ENCODE measurements at places on chromosomes 16 and 17.

GRCh38 chr17:57758654-57759053, 13.6 kb upstream of the CCDC182 start:
- DNase-seq: no peak

- peak; percentile 10 for DNase-seq
These were observed 45.7 kb downstream of the TMEM186 start for GRCh38 chr16:8751481-8752311.

DNA sequence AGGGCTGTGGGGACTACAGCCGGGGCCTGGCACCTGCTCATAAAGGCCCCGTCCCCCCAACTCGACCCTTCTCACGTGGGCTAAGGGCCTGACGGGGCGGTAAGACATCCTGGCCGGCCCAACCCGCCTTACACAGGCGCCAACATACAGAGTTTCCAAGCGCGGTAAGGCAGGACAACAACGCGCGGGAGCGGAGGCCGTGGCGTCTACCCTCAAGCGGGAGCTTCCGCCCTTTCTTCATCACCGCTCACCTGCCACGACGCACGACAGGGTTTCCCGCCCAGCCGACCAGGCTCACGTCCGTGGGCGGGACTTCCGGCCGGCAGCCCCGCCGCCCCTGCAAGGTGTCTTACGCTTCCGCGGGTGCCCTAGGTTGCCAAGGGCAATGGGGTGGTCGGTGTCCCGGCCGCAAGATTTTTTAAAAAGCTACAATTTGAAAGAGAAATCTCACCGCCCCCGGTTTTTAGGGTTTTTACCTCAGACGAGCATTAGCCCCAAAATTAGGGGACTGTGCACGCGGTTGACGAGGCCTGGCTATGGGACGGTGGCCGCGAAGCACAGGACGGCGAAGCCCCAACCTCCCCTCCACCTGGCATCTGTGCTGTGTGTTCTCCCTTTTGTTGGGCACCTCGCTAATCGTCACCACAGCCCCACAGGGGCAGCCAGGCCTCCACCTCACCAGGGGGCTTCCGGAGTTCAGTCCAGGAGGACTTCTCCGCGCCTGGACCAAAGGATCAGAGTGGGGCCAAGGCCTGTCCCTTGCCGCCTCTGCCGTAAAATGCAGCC, at the start of gene TERB1:
Gene TERB1 (minus strand): TSS at position 265 of the 786 bp plus-strand sequence. CDS start 4,786 bp downstream, outside the sequence.
- DNase-seq: no peak

- no peak for DNase-seq
These were observed 14.0 kb upstream of the ALDOA start for GRCh38 chr16:30051518-30051917.

DNA sequence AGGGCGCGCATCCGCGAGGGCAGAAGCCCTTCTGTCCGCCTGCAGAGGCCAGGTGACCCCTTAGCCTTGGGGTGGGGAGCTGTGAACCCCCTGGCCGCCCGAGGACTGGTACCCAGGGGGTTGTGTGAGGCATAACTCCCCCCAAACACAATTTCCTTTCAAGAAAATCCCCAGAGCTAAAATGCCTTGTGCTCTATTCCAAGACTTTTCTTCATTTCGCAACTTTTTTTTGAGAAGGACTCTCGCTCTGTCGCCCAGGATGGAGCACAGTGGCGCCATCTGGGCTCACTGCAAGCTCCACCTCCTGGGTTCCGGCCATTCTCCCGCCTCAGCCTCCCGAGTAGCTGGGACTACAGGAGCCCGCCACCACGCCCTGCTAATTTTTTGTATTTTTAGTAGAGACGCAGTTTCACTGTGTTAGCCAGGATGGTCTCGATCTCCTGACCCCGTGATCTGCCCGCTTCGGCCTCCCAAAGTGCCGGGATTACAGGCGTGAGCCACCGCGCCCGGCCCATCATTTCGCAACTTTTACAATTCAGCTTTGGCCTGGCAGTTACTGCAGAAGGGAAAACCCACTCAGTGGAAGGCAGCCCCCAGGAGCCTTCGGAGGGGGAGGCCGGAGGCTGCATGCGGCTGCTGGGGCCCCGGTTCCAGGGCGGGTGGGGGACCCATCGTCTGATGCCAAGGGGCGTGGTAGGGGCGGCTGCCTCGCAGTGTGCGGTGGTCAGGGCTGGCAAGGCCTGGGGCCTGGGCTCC, 963 bp upstream of the APRT start:
- peak; percentile 53 for DNase-seq

GRCh38 chr17:68565661-68566441, 35.3 kb downstream of the FAM20A start:
- DNase-seq: no peak

- peak; percentile 40 for DNase-seq
These were observed 604 bp downstream of the HS3ST3B1 start for GRCh38 chr17:14301279-14302090.

DNA sequence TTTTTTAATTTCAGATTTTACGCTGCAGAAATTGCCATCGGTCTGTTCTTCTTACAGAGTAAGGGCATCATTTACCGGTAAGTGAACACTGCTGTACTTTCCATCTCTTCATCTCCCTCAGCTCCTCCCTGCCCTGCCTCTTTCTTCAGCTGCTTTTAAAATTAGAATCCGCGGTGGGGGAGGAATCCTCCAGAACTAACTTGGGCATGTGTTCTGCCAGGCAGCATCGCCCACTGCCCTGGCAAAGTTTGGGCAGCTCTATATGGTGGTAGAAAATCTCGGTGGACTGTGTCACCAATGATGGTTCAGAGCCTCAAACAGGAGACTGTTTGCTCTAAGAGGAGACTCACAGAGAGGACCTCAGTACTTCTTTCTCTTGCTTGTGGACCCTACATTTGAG, 81.6 kb upstream of the CACNG3 start:
- no peak for DNase-seq

DNA sequence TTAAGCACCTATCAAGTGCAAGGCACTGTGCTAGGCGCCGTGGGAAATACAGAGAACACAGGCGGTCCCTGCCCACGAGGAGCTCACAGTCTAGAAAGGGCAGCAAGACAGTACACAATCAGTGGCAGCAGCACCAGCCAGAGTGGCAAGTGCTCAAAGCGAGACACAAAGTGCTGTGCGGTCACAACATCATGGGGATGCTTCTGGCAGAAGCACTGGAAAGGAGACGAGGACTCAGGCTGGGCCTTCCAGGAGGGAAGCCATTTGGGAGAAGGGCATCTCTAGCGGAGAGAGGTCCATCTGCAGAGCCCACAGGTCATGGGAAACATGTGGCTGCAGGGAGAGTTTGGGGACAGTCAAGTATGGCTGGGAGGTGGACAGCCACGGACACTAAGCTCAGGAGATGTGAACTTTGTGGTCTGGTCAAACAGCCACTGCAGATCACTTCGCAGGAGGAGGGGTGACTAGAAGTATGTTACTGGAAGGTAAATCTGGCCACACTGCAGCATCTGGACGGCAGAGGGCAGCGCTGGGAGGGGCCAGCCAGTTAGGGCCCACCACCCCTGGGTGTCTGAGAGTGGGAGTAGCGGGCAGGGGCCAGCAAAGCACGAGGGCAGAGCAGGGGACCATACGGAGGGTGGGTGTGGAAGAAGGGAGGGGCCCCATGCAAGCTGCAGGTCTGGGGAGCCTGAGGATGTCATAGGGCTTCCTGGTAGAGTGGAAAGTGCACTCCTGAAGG, 71.1 kb downstream of the N4BP1 start:
- DNase-seq: peak; percentile 55

GRCh38 chr16:25024900-25025299, 9.7 kb upstream of the ARHGAP17 start:
- DNase-seq: no peak

DNA sequence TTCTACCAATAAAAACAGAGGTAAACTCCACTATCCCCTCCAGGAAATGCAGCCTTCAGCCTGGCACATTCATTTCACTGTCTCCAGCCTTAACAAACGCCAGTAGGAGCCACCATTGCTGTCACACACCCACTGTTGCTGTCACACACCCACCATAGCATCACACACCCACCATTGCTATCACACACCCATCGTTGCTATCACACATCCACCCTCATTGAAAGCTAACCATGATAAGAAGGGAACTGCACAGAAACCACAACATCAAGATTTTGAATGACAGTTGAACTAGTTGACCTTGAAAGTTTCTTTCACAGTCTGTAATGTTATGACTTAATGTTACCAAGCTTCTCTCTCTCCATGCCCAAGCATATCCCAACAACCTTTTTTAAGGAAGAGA, 38.1 kb downstream of the SHCBP1 start:
- DNase-seq: no peak

- no peak for DNase-seq
These were observed 7.2 kb upstream of the MTMR4 start for GRCh38 chr17:58521680-58522079.

GRCh38 chr16:3173892-3174617, 13.9 kb upstream of the OR1F1 start:
- peak; percentile 43 for DNase-seq

GRCh38 chr17:36001862-36002603, 680 bp upstream of the CCL15 start:
- peak; percentile 54 for DNase-seq

DNA sequence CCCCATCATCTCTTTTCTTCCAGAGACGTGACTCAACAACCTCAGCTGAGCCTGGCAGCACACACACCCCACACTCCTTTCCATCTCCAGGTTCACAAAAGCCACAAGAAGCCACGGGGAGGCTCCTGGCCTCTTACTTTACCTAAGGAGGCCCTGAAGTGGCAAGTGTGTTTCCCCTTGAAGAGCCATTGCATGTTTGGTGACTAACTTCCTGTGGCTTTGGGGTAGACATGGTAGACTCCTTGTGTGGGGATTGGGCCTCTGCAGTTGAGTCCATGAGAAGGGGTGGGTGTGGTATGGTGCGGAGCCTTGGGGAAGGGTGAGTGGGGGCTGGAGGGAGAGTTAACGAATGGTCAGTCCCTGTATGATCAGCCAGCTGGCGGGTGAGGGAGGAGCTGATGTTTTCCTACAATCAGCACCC, 24.2 kb downstream of the SAP30BP start:
- DNase-seq: no peak

DNA sequence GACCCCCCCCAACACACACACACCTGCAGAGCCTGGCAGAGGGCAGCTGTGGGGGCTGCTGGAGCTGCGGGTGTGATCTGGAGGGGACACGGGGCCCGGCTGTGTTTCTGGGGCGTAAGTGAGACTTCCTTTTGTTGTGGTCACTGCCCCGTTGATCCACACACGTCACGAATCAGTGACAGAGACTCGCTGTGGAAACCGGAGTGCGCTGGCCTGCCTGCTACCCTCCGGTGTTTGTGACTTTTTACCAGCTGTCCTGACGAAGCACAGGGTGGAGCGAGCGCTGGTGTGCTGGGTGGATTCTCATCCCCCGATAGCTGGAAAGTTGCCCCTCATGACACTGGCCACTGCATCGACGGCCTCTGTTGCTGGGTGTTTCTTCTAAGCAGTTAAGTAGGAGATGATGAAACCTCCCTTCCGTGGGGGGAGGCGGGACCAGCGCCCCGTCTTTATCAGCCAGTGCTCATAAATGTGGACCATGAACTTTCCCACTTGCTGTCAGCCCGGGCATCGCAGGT, 2.3 kb downstream of the METRNL start:
- DNase-seq: no peak

GRCh38 chr17:32492648-32493289, 6.0 kb downstream of the CDK5R1 start:
- DNase-seq: no peak
